ENCODE measurements at places on chromosomes 1 and 21. TPM values are rescaled to one million over a fixed set of nuclear protein-coding genes. Genes with fewer than 3 reads are reported as not detected.

DNA sequence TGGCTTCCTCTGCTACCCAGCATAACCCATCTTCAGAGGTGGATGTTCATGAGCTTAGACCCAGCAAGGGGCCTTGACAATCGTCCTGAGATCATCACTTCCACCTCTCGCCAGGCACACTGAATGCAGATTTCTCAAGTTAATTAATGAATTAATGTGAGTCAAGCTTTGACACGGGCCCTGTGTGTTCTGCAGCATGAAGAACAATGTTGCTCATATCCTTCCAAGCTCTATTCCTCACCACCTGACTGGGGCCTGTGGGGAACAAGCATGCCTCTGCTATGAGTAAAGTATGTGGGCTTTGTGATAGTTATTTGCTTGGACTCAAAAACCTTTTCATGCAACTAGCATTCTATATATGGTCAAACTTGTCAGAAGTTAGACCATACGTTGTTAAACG lies 122.0 kb downstream of the SEC16B start:
- no peak for DNase-seq

GRCh38 chr1:173570370-173571007 lies 32.4 kb downstream of the SLC9C2 start:
- no peak for DNase-seq

- no peak for DNase-seq
These were observed 186.6 kb downstream of the SLC35F3 start for GRCh38 chr1:234091065-234091401.

- DNase-seq = no peak
These were observed 113.8 kb upstream of the ZC3H11B start for GRCh38 chr1:219726480-219727272.

DNA sequence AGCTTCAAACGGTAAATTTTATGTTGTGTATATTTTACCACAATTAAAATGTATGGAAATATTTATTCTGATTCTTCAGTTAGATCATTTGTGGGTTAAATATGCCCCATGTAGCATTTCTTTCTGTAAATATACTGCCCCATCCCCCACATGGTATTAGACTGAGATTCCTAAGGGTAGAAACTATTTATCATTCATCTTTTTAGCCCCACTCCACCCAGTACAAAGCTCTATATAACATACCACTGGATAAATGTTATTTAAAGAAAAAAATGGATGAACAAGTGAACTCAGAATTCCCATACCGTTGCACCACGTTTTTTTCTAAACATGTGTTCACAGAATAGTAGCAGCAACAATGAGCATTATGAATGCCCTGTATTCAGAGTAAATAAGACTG lies 234.0 kb upstream of the IRF2BP2 start:
- DNase-seq = no peak

DNA sequence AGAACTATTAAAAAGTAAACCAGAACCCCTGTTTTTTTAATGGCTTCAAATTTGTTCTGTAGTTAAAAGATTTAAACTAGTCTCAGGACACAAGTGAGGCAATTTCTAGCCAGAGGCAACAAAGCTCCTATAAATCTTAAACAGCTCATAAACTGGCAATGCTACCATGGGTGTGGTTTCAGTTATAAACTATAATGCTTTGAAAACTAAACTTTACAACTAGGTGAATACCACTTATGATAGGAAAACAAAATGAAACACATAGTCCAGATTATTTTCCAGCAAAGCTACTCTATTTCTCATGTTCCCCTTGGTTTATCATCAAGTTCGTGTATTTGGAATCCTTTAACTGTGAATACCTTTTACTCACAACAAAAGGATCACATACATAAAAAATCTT lies 282.5 kb downstream of the VAV3 start:
- DNase-seq = no peak

- no peak for DNase-seq
These were observed 5.5 kb downstream of the NCAM2 start for GRCh38 chr21:21003701-21004100.

DNA sequence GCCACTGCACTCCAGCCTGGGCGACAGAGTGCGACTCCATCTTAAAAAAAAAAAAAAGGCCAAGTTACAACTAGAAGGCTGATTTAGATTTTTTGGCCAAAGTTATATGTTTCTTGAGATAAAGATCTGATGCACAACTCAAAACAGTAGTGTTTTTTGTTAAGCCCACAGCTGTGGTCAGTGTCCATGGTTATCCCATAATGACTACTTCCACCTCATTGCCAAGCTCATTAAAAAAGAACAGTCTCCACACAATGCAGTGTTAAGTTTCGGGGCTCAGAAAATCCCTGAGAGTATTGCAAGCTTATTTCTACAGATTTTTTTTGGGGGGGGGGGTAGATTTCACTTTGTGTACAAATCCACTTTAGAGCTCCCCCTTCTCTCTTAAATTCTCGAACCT lies 120.5 kb downstream of the RUNX1 start:
- DNase-seq = no peak

GRCh38 chr1:58735586-58735985 lies 35.7 kb upstream of the MYSM1 start:
- no peak for DNase-seq

APOBEC4 gene
- not detected for total RNA-seq

SNIP1 gene
- 14.2 TPM for total RNA-seq

EVA1C gene
- 108 TPM for total RNA-seq

PAPPA2 gene
- total RNA-seq = 0.19 TPM
